ENCODE measurements at places on chromosomes 7 and 10.

DNA sequence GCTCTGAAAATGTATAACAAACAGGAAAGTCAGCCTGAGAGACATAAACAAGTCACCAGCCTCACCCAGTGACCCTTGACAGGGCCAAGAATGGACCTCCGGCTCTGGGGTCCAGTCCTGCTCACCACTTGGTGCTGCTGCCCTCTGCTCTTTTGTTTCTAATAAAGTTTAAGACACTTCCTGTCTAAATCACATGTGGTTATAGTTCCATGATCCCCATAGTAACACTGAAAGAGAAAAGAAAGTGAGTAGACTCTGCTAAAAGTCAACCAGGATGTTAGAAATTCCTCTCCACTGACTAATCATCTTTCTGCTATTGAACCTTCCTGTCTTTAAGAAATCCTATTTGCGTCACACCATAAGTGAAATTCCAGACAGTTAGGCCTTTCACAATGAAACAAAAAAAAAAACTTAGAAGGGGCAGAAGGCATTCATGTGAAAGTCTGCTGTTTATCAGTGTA is 179.2 kb upstream of the BET1 start:
- DNase-seq: no peak

- DNase-seq: no peak
Measured at GRCh38 chr10:46325021-46325420, 38.2 kb downstream of the ANTXRL start.

DNA sequence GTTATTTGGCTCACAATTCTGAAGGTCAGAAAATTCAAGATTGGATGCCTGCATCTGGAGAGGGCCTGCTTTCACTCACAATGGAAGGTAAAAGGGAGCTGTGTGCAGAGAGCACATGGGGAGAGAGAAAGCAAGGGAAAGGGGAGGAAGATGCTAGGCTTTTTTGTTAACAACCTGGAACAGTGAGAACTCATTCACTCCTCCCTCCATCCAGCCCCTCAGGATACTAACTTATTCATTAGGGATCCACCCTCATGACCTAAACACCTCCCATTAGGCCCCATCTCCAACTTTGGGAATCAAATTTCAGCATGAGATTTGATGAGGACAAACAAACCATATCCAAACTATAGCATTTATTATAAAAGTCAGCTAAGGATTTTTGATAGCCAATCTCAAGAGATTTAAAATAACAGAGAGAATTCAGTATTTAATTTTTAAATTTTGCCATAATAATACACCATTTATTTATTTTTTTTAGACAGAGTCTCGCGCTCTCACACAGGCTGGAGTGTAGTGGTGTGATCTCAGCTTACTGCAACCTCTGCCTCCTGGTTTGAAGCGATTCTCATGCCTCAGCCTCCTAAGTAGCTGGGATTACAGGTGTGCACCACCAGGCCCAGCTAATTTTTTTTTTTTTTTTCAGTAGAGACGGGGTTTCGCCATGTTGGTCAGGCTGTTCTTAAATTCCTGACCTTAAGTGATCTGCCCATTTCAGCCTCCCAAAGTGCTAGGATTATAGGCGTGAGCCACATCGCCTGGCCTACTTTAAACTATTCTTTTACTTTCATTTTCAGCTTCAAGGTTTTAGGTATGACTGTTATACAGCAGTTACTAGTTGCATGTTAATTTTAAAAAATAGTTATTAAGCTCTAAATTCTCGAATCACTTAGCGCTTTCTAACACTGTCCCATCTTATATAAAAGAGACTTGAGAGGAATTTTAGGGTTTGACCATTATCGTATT is 20.3 kb upstream of the ETV1 start:
- no peak for DNase-seq

GRCh38 chr10:67306588-67307205 is 380.9 kb downstream of the LRRTM3 start:
- DNase-seq: no peak

DNA sequence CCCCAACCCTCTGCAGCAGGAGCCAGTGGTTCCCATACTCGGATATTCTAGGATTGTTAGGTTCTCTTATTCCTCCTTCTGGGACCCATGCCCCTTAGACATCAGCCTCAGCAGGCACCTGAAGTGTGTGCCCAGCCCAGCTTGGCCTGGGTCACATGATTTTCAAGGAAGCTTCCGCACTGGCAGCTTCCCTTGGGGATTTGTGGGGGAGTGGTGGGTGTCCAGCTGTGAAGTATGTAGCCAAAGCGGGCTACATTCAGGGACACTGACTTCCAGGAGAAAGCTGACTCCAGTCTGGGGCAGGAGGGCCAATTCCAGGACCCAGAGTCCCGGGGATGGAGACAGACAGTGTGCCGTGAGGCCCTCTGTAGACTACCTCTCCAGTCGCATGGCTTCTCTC is 1.3 kb downstream of the LDB1 start:
- peak; percentile 19 for DNase-seq

DNA sequence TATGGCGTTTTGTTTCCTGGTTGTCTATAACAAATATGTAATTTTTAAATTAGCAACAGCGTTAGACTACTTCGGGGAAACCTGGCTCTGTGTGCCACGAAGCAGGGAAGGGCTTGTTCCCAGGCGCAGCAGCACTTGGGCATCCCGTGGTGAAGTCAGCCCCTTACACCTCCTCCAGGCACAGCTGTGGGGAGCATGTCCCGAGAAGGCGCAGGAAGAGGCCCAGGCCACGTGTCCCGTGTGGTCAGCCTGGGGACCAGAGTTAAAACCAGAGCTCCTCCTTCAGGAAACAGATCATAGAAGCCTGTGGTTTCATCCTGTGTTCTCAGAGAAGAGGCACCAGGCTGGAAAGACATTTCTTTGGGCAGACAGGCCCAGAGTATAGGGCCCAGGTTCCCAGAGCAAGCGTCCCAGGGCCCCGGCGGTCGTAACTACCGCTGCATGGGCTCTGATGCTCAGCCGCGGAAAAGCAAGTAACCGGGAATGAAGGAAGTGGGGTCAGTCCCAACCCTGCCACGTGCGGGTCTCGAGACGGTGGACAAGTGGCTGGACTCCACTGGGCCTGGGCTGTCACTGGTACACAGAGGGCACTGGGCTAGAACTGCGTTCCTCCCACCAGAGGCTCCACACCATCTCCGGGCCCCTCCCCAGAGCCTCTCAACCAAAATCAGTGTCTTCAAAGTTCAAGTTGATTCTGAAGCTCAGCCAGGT is 7.1 kb downstream of the NUDT1 start:
- no peak for DNase-seq

- DNase-seq: no peak
Measured at GRCh38 chr10:42428534-42428933, 209.8 kb downstream of the ZNF33B start.

DNA sequence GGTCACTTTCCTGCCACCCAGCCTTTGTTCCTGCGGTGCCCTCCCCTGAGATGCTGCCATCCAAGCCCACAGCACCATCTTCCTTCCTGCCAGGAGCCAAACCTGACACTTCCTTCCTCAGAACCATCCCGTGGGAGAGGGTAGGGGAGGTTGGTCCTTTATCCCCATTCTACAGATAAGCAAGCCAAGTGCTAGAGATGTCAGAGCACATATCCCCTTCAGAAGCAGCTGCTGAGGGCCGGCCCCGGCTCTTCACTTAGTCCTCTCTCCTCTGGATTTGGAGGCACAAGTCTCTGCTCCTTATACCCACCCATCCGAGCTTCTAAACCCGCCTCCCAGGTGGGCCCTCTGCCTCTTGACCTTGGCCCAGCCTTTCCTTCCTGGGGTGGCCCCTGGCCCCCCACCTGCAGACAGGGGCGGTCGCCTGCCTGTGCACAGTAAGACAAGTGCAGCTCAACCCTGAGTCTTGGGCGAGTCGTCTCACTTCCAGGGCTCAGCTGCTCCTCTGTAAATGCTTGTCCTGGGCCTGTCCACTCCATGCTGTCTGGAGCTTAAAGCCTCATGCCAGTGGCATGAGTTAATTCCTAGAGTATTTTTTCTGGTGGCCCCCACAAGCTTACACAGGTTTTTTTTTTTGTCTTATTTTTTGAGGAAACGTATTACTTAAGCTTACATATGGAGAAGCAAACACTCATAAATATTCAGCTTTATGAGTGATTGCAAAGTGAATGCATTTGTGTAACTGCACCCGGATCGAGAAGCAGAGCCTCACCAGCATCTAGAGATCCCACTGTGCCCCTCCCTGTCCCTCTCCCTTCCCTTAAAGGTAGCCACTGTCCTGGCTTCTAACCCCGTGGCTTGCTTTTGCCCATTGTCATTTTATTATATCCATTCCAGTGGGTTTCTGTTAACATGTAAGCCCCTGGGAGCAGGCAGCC is 125.1 kb downstream of the CDH23 start:
- no peak for DNase-seq

DNA sequence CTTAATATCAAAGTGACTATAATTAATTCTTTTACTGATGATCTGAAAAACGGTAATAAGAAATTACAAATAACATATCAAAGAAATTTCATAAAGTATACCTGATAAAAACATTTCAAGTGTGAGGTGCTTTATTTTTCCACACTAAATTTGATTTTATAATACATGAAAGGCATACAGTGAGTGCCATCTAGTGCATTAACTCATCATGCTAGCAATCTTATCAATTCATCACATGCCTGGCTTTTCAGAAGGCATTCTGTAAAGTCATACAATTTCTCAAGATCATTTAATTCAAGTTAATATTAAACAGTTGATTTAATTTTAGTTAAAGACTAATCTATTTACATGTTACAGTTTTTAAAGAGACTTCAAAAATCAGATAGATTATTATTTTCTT is 1020.9 kb downstream of the GATA3 start:
- no peak for DNase-seq

- DNase-seq: no peak
Measured at GRCh38 chr10:1559311-1559710, 178.0 kb downstream of the ADARB2 start.

Data from naive thymus-derived CD8-positive, alpha-beta T cell (primary cell).